ENCODE measurements at places on chromosomes 12 and 14.

GRCh38 chr12:126189856-126190255 lies 1124.6 kb downstream of the AACS start:
- DNase-seq, result no peak

GRCh38 chr14:59301354-59301753 lies 112.9 kb downstream of the DAAM1 start:
- DNase-seq, result peak; percentile 45

DNA sequence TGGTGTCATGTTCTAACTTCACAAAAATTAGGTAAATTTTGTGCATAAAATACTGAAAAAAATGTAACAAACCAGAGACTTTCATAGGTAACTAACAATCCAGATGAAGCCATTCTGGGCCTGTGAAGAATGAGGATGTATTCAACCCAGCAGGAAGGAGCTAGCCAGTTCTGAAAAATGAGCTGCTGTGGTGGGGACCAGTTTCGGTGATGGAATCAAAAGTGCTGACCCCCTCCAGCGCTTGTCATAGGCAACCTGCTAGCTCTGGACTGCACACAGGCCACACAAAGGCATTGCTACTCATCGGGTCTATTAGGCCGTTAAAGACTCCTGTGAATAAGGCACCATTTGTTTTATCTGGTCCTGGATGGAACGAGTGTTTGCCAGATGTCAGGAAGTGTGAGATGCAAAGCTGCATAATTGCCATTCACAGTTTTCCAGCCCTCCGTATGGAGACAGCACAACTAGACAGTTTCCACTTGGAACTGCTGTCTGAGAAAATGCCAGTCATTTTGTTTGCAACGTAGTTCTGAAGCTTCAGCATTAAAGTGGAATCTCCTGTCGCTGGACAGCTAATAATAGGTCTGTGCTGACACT lies 3.3 kb upstream of the RIMBP2 start:
- no peak for DNase-seq

DNA sequence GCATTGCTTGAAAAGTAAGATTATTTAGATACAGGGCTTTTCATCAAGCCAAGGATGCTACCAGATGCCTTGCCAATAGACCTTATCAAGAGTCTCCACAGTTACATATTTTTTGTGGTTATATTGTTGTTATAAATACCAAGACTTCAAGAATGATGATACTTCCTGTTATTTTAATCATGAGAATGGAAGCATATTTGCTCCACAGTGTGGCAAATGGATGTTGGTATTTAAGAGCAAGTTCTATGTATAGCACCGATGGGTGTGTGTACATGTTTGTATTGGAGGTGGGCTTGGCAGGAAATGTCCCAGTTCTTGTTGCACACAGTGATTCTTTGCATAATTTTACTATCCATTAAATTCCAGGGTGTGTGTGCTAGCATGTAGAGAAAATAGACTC lies 4.4 kb upstream of the NID2 start:
- no peak for DNase-seq

GRCh38 chr14:51738754-51739153 lies 87.0 kb downstream of the FRMD6 start:
- no peak for DNase-seq

GRCh38 chr14:23109769-23110168 lies 5.0 kb upstream of the CIROP start:
- no peak for DNase-seq

DNA sequence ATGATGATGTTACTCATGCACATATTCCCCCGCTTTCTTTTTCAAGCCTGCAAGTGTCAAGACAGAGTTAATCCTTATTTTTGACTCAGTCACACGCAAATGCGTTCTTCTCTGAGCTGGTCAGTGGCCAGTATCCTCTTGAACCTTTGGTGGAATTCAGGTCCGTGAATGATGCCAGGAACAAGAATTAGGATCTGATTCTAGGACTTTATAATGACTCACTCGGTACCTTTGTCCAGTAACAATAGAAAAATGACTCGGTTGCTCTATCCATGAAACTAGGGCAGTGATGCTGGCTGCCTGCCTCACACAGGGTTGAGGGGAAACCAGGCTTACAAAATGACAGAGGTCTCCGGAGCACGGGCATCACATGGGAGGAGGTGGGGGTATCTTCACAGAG lies 185.8 kb upstream of the NUDT4 start:
- no peak for DNase-seq

DNA sequence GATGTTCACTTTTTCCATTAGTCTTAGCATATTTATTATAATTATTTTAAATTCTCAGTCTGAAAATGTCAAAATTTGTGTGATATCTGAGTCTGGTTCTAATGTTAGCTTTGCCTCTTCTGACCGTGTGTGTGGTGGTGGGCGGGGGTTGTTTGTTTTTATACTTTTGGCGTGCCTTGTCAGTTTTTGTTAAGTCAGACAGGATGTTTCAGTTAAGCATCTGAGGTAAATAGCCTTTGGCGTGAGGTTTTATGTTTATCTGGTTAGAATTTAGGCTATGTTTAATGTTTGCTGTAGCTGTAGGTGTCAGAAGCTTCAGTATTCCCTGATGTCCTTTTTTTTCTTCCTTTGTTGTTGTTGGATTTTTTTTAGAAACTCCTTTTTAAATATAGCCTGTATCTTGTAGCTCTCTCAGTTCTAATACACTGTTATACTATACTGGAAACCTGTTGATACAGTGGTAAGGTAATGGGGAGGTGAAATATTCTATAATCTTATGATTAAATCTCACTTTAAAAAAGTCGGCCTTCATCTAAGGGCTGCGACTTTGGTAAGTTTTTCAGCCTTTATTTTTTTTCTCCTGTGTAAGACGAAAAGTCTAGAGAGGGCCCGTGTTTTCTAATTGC lies 111.6 kb downstream of the SCAF11 start:
- no peak for DNase-seq

All from GM12864 (cell line).